Right hindlimb (tissue), 1 donor: ENCODE measurements at places on chromosomes 6 and 20.

DNA sequence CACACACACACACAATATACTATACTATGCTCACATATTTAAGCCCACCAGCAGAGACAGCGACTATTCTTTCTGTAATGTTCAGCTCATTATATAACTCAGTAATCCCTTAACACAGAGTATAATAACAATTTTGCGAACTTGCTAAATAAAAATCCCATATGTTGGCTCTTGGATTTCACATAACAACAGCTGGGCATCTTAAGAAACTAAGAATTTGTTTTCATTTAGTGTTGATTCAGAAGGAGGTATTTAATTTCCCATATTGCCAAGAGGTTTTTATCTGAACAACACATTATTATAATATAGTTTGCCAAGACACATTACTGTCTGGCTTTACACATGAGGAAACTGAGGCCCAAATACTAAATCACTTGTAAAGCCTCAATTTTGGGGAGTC, 7.4 kb downstream of the ECT2L start:
- DNase-seq, result no peak

DNA sequence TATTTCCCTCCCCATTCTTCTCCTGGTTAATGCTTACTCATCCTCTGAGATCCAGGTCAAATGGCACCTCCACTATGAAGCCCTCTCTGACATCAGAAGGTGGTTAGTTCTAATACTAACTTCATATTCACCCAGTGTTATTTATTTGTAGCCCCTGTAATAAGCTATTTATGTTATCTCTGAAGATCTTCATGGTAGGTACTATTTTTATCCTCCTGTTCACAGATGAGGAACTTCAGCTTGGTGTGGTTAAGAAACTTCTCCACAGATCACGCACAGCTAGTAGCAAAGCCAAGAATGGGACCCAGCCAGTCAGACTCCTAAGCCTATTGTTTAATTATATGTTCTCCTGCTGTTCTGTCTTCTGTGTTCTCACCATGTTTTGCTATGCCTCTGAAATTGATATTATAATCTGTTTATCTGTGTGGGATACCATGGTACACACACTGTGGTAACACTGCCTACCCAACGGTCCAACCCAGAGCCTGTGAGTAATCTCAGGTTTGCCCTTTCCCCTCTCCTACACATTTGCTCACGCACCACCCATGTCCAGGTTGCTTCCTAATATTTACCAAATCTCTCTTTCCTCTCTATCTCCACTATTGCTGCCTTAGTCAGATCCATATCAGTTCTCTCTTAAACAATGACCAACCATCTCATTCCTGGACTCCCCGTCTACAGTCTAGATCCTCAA, 98.4 kb downstream of the IPCEF1 start:
- DNase-seq, result no peak

GRCh38 chr20:35296101-35296554, 3.9 kb upstream of the FAM83C start:
- DNase-seq, result no peak

DNA sequence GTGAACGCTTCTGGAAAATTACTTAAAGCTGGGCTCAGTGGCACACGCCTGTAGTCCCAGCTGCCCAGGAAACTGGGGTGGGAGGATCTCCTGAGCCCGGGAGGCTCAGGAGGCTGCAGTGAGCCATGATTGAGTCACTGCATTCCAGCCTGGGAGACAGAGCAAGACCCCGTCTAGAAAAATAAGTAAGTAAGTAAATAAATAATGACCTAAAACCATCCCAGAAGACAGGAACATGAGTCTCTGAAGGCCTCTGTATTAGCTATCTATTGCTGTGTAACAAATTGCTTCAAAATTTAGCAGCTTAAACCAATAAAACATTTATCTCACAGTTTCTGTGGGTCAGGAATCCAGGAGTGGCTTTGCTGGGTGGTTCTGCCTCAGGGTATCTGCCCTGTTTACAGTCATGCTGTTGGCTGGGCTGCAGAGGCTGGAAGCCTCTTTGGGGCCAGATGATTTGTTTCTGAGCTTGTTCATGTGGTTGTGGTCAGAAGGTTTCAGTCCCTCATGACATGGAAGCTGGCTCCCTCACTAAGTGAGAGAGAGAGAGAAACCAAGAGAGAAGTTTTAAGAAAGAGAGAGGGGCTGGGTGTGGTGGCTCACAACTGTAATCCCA, 48.4 kb upstream of the NCOA3 start:
- no peak for DNase-seq

DNA sequence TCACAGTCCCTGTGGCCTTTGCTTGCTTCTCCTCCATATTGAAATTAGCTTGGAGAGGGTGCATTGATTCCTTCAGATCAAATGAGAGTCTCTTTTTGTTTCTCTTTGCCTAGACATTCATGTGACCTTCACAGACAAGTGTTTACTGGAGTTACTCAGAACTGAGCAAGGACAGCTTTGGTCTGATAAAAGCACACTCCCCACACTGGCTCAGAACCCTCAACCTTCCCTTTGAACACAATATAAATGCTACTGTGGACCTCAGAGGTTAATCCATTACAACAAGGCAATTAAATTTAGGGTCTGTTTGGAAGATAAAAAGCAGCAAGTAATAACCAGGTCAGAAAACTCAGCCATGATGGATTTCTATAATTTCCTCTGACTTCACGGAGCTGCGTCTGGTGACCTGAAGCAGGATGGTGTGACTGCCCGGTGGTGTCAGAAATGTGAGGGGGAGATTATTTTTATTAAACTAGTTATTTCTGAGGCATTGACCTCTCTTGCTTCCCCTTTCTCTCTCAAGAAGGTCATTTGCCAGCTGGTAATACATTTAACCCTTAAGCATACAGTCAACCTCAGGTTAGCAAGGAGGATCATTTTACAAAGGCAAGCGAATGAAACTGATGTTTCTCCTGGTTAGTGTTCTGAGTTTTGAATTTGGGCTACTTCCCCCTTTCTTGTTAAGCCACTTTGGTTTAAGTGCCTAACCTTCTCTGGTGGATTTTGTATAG, 208.2 kb downstream of the CLIC5 start:
- DNase-seq, result no peak

GRCh38 chr6:89483111-89483720, 50.3 kb downstream of the ANKRD6 start:
- DNase-seq, result no peak

GRCh38 chr6:38025451-38025850, 205.9 kb downstream of the ZFAND3 start:
- DNase-seq, result no peak

DNA sequence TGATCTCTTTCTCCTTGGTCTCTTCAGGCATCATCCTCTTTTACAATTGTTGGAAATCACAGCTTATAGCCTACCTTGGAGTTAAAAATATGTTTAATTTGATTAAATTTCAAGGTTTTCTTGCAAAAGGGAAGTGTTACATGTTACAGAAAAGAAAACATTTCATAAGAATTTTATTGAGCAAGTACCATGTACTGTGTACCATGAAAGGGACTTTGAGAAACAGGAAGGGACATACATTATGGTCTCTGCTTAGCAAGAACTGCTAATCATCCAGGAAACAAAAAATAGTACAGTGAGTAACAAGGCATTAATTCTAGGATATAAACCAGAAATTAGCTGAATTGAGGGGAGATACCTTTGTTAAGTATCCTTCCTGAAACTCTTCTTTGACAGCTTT, 145.3 kb upstream of the SPACA1 start:
- no peak for DNase-seq

- no peak for DNase-seq
These were observed 71.2 kb downstream of the RAMACL start for GRCh38 chr6:166515072-166515810.

GRCh38 chr20:38900606-38901005, 25.6 kb upstream of the FAM83D start:
- DNase-seq, result no peak

DNA sequence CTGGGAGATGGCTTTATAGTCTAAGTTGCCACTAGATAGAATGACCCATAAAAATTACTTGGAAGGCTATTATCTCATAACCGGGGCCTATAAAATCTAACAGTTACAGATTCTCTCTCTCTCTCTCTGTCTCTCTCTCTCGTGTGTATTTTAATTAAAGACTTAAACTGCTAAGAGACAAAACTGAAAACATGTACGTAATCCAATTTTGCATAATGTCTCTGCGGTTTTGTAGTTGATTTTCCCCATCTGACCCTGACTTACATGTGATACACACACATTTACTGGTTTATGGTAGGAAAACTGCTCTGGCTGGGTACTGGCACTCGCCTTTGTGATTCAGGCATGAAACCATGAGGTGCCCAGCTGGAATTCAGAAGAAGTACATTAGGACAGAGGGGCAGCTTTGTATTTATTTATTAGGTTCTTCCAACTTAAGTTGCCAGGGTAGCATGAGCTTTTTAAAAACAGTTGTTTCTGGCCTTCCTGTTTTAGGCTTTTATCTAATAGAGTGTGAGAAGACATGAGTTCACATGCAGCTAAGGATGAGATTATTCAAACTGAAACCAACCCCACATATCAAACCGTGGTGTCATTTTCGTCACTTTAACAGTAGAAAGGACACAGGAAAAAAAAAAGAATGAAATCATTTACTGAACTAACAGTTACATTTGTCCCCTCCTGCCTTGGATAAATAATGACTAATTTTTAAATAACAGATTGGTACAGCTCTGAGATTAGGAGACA, 182.5 kb downstream of the GMPR start:
- no peak for DNase-seq

DNA sequence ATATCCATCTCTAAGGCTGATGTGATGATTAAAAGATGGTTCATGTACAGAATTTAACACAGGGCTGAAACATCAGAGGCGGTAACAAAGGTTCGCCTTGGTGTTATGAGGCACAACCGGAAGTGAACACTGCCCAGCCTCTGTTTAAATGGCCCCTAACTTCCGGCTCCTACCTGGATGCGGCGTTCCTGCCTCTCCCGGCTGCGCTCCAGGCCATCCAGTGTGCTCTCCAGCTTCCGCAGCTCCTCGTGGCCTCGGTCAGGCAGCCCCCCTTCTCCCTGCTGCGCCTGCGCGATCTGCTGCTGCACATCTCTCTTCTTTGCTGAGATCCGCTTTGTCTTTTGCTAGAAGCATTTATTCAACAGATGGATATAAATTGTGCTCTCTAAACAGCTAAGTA, 195.3 kb downstream of the SYNE1 start:
- no peak for DNase-seq

DNA sequence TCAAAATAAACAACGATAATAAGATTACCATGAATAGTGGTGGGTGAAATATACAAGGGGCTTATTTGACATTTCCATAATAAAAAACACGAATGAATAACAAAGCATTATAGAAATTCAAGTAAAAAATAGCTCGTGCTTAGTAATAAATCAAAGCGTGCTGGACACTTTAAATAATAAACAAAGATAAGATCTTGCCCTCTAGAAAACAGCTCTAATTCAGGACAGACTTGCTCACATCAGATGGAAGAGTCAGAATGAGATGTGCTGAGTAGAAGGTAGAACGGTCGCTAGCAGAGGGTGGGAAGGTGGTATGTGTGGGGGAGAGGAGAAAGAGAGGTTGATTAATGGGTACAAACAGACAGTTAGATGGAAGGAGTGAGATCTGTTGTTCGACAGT, 27.3 kb downstream of the PSMB1 start:
- no peak for DNase-seq

- DNase-seq, result no peak
These were observed 185.6 kb downstream of the OR2B2 start for GRCh38 chr6:27726619-27727023.

DNA sequence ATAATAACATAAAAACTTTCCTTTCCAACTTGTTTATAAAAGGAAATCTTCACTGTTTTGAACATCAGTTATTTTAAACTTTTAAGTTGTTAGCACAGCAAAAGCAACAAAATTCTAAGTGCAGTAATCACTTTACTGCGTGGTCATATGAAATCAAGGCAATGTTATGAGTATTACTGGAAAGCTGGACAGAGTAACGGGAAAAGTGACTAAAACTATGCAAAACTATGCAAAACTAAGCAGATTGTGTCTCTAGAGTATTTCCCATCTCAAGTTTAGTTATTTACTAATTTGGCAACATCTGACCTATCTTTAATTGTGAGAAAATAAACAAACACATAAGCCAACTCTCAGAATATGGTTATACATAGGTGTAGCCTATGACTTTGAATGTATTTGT, 10.9 kb upstream of the ANKEF1 start:
- no peak for DNase-seq

DNA sequence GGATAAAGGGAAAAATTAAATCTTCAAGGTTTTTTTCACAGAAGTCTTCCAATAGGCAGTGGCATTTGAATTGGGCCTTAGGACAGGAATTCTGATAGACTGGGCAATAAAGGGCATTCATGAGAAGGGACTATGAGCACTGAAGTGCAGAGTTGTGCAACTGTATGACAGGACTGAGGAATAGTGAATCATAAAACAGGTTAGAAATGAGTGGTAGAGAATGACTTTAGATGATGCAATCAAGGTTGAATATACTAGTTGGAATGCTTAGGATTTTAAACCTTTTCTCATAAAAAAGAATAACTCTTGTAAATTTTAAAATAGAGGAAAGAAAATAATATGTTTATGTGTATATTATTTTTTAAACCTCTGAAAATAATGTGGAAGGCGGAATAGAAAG, 944.7 kb downstream of the PHF3 start:
- no peak for DNase-seq

GRCh38 chr20:17709361-17710293, 9.9 kb downstream of the BANF2 start:
- no peak for DNase-seq

GRCh38 chr6:131101911-131102680, 33.2 kb upstream of the AKAP7 start:
- DNase-seq, result no peak

DNA sequence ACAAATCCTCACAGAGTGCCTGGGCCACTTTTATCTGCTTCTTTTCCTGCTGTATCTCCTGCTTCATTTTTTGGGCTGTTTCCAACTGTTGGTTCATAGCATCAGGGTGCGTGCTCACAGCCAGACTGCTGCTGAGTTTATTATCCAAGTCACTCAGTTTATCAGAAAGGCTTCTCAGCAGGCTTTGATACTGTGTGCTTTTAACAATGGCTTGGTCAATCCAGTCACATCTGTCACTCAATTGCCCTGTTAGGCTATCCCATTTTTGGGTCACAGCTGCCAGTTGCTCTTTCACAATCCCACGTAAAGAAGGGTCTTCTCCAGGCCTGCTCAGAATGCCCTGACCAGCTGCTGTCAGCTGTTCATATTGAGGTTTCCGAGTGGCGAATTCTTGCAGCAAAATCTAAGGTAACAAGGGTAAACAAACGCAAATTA, 87.2 kb downstream of the DST start:
- peak; percentile 64 for DNase-seq

DNA sequence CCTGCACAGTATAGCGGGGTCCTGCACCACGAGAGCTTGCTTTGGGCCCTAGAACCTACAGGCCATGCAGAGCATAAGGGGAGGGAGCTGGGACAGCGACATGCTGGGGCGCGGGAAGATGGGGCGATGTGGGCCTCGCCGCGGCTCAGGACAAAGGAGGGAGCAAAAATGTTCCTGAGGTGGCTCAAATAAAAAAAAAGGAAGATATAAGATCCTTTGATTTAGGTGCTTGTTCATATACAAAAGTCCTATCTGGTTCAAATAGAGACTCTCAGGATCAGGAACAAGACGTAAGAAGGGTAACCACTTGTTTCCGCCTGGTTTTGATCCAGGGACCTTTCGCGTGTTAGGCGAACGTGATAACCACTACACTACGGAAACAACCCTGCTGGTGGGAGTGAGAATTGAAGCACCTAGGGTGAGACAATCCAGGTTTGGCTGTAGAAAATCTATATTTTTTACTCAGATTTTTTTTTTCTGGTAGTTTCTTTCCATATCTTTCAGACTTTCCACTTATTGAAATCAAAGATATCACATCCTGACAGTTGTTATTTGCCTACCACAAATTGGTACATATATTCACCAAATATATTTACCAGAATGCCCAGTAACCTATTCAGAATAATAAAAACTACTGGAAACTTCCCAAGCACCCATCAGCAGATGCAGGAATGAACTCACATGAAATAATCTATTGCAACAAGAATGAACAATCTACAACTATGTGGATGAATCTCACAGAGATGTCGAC, 177.9 kb upstream of the ZNF184 start:
- DNase-seq, result no peak
